Posterior cingulate gyrus (tissue), 11 donors: ENCODE measurements at places on chromosomes 2 and 18.

DNA sequence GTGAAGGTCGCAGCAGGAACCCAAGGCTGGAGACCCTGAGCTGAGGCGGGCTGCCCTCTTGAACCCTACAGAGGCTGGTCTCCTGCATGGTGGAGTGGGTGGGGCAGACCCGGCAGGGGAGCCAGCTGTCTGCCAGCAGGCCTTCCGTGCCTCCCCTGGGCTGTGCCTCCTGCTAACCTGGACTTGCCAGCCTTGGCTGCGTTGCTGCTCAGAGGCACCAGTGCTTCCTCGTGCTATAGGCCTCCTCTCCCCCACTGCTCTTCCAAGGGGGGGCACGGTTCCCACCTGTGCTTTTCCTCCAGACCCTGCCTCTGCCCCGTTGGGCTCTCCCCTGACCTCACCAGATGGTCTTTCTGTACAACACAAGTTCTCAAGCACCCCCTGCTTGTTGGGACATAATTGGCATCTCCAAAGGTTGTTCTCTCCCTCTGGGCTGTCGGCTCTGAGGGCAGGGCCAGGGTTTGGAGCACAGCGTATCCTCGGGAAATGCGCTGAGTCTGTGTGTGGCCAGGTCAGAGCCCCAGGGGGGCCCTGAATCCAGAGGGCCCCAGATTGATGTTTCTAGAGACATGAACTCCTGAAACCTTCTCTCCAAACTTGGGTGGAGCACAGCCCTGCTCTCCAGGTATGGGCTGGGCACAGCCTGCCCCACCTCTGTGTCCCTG is 6.7 kb downstream of the ARHGEF4 start:
- DNase-seq = no peak

- no peak for DNase-seq
Observed at GRCh38 chr18:34495506-34495905, 214.6 kb upstream of the DTNA start.

DNA sequence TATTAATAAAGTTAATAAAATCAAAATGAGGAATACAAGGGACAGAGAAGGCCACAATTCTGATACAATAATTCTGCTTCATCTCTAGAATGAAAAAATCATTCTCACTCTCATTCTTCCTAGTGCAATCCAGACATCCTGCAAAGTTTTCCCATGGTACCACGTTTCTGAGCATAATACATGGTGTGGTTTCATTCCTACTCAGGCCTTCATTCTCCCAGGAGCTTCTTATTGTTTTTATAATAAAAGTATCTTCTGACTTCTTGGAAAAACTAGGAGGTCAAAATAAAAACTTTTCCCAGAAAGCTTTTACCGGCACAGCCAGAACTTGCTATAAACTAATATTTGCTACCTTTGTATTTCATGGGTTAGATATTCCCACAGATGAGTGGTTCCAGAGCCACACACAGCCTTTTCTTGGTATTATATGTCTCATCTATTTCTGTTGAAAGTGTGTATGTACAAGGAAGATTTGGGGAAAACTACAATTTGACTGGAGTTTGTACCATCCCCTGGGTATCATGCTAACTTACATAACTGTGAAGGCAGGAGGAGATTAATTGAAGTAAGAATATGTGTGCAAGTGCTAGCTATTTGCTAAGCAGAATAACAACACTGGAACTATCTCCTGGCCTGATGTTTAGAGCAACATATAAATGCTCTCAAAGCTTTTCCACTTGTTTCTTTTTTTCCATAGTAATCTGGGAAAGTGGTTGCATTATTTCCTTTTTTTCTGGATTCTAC is 82.3 kb downstream of the NRXN1 start:
- no peak for DNase-seq

GRCh38 chr18:48850822-48851598 is 99.8 kb downstream of the SMAD7 start:
- no peak for DNase-seq

- no peak for DNase-seq
Observed at GRCh38 chr2:176125772-176126054, 3.2 kb downstream of the HOXD9 start.

GRCh38 chr2:37458133-37458532 is 113.7 kb downstream of the QPCT start:
- no peak for DNase-seq

GRCh38 chr2:101860782-101861181 is 131.0 kb upstream of the IL1R2 start:
- DNase-seq = no peak

DNA sequence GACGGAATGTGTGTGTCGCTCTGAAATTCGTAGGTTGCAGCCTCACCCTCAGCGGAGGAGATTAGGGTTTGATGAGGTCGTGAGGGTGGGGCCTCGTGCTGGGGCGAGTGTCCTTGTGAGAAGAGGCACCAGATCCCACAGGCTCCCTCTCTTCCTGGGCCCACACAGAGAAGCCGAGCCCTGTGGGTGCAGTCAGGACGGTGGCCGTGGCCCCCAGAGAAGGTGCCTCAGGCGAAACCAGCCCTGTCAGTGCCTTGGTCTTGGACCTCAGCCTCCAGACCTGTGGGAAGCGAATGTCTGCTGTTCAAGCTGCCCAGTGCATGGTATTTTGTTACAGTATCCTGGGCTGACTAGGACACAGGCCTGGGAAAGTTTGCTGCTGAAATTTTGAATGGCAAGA is 108.0 kb upstream of the ALKAL2 start:
- no peak for DNase-seq

DNA sequence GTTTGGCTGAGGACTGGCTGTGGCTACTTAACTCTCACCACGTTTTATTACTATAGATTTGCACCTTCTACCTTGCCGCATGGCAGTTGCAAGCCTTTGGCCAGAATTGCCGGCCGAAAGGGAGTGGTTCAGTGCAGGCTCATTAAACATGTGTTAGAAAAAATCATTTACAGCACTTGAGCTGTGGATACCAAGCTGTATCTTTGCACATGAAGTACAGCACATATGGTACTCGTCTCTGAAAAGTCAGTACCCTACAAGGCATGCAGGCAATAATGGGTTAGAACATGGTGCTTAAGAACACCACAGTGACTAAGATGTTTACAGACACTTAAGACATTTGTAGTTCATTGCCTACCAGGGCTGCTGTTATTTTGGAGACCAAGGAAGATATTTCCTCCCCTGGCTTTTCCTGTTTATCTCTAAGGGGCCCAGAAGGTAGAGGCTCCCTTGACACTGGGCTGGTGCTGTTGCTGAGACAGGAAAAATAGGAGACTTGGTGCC is 103.1 kb downstream of the ZNF532 start:
- peak; percentile 86 for DNase-seq

GRCh38 chr2:40127890-40128557 is 323.9 kb downstream of the SLC8A1 start:
- DNase-seq = peak; percentile 16

DNA sequence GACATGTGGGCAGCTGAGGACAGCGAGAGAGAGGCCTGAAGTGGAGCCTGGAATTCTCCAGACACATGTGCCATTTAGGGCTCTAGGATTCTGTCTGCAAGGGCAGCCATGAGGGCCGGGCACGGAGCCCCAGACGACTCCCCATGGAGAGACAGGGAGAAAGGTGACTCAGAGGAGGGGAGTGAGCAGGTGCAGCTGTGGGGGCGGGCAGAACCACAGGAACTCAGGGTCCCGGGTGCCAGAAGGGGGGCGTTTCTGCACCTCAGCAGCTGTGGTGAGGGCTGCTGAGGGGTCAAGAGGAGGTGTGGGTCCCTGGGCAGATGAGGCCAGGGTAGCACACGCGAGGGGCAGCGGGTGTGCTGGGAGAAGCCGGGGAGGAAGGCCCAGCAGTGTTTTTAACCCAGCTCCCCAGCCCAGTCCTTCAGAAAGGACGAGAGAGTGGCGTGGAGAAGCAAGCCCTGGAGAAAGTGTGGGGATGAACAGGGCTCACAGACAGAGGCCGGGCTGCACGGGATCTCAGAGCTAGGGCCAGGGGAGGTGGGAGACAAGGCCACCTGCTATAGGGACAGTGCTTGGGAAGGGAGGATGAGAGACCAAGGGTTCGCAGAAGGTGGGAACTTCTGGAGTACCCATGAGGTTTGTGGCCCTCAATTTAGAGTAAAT is 7.6 kb downstream of the GPR17 start:
- no peak for DNase-seq

DNA sequence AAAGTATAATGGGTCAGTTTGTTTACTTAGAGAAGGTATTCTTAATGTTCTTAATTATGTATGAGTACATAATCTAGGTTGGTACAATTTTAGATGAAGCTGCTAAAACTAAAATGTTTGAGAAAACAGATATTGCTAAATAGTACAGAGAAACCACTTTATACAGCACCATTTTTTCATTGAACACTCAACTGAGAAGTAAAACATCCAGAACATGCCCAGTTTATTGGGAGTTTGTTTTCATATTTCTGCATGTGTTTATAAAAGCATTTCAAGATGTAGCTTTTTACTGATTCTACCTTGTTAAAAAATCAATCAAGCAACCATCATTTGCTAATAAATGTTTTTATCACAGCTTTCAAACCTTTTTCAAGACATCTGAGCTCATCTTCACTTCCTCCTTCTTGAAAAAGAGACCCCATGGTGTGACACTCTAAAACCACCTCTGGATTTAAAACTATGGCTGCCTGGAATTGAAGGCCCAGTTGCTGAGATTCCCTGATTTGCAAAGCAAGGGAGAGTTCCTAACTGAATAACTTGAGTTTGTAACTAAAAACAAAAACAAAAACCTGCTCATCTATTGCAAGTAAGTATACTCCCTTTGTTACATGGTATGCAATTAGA is 585.9 kb downstream of the ZEB2 start:
- no peak for DNase-seq

DNA sequence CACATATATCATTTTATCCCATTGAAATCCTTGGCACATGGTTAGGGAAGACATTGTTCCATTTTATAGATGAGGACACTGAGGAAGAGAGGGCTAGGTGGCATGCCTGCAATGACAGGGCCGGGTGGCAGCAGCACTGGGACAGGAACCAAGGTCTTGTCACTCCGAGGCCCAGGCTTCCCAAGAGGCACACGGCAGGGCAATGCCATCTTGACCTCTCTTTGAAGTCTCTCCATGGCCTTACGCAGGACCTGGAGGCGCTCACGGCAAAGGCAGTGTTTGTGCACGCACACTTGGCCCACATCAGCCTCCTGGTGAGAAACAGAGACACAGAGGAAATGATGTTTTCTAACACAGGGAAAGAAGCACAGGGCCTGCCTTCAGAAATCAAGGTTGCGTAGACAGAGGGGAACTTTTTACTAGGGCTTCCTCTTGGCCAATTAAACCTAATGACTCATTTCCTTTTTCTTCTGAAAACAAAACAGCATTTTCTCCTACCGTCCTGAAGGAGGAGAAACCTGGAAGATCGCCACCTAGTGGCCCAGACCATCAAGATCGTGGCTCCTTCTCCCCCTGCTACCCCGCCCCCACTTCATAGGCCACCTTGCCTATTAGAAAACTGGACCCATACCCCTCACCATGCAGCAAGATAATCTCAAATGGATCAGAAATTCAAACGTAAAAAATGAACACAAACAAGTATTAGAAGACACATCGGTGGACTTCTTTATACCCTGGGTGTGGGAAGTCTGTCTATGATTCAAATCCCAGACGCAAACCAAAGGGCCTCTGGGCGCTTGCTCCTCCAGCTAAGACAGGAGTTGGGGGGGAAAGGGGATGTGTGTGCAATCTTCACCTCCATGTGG is 74.6 kb upstream of the SP3 start:
- DNase-seq = peak; percentile 69

DNA sequence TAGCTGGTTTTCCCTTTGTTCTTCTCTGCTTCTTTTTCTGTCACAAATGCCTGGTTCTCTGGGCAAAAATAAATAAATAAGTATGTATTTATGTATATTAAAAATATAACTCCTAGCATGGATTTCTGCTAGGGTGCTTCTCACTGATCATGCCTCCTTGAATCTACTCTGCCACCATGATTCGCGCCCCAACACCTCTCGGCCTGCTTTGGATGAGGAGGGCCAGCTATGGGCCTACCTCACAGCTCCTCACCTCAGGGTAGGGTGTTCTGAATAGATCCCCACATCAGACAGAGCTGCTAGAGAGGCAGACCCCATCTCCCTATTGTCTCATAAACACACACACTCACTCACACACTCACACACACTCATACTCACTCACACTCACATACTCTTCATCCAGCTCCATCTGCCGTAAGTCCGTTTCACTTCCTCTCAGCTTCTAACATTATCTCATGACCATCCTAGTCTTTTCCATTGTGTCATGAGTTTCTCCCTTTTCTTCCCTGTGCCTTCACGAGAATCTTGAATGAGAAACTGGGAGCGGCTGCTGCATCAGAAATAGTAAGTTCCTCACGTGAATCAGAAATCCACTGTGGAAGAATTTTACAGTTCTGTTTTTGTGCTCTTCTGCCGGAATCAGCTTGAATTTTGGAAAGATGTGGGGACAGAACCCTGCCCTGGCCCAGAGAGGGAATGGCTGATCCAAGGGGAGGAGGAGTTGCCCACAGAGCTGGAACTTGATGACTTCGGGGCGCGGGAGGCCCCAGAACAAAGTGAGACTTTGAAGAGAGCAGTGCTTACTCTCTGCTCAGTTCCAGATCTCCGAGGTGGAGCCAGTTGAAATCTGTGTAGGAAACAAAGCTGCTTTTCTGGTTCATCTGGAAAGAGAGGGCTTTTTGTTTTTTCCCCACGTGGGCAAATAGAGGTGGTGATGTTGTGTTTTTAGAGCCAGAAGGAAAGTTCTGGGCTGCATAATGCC is 20.9 kb downstream of the ANXA4 start:
- DNase-seq = no peak

DNA sequence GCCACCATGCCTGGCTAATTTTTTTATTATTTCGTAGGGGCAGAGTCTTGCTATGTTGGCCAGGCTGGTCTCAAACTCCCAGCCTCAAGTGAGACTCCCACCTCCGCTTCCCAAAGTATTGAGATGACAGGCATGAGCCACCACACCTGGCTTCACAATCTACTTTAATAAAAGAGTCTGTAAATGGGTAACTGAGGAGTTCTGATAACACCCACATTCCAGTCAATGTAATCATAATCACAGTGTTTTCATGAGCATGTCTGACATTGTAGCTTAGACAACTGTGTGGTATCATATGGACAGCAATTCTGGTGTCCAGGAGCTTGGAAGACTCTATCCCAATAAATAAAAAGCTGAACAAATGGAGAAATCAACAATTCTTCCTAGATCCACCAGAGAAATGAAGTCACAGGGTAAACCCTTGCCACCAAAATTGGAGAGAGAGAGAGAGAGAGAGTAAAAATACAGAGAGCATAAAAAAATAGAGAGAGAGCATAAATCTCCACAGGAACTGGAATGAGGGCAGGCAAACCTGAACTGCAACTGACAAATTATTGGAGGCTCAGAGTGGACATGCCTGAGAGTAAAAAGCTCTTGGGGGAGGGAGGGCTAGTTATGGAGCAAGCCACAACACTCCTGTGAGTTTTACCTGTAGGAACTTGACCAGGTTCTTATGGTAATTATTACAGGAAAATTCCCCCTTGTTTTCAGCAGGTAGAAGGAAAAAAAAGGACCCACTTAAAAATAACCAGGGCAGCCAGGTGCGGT is 12.4 kb upstream of the NBEAL1 start:
- DNase-seq = no peak

DNA sequence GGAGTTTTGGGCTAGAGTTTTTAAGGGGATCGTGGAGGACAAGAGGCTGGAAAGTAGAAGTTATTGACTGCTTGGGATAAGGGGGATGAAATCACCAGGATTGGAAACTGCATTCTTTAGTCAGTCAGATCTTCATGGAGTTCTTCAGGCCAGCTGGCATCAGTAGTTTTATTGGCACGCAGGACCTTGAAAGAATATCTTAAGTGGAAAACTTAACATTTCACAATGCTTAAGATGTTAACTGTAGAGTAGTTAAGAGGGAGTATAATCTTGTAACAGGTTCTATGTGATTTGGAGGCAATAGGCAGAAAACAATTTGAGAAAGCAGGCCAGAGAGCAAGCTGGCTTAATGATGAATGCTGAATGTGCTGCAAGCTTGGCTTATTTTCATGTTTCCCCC is 300.4 kb upstream of the KCNH7 start:
- no peak for DNase-seq
